NB4 (cell line): ENCODE measurements at places on chromosomes 6 and 20.
A peak's percentile ranks its signal among the peaks of the same experiment; 100 is the strongest.

- DNase-seq: no peak
These were observed 60.6 kb downstream of the TXLNB start for GRCh38 chr6:139231206-139231605.

DNA sequence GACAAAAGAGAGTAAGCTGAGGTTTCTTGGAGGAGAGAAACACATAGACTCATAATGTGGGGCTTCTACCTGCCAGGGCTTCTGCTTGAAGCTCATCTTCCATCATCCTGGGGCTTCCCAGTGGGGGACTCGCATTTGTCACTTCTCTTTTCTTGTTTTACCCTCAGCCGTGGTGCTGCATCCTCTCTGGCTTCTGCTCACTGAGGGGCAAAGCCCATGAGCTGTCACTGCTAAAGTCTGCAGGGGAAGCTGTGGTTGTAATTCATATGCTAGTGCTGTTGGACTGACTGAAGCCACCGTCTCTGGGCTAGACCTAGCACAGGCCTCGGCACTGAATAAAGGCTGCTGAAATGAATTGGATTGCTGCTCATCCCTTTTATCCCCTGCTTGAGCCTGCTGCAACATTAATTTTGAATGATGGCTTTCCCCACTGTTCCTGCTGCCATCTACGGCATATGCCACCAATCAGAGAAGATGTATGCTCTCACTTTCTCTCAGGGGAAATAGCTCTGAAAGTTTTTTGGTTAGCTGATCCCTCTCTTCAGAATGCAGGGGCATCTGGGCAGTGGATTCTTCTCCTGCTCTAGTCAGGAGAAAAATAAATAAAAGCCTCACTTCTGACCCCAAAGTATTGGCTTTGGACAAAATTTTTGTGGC is 568.4 kb upstream of the MAP3K7 start:
- no peak for DNase-seq

DNA sequence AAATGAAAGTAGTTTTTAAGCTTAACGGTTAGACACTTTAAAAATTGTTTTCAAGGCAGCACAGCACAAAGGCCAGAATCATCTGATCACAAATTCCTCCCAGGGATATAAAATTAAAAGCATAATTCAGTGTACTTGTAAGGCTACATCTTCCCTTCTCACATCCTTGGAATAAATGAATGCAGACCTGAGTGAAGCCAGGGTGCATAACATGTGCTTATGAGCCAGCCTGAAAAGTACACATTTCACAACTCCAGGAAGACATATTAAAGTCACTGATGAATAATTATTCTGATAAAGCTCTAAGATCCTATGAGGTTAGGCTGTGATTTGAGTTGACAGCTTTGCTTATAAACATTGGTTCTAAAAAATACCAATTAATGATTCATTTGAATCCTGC is 163.6 kb downstream of the BTBD9 start:
- DNase-seq: no peak

GRCh38 chr6:169141671-169142537 is 111.7 kb downstream of the THBS2 start:
- DNase-seq: peak; percentile 67

DNA sequence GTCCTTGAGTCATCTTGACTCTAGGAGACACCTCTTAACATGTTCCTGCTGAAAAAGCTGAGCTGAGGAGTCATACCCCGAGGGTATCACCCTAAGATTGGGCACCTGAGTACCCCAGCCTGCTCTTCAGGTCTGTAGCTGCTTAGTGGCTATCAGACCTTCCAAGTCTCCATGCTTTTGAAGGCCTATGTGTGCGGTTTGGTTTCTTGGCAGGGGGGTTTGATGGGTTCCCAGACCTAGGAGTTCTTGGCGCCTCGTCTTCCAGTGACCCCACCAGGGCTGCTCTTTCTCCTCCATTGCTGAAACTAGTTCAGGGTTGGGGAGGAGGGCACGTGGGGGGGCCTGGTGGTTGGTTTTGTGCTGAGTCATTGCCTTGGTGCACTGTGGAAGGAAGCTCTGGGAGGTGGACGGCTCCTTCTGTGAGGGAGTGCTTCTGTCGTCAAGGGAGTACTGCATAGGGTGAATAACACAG is 20.1 kb downstream of the IGF2R start:
- peak; percentile 96 for DNase-seq

DNA sequence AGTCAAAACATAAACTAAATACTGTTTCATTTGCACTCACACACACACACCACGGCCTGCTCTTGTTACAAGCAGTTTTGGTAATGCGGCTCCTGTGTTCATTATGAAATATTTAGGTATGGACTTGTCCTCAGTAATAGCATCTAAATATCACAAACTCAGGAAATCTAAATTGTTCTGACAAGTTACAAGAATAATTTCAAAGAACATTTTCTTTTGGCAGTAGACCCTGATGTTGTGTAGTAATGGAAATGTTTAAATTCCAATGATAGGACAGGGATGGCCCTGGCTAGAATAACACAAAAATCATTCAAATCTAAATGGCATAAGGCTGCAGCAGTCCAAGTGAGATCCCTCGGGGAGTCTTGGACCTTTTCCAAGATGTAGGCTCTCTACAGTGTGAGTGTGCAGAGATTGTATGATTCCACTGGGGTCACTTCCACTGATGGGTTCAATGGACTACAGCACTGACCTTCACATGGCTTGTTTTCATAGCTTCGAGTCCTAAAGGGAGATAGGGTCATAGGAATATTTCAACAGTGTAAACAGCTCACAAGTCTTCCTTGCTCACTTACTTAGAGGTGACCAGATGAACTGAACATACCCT is 210.6 kb upstream of the PLCB4 start:
- DNase-seq: no peak

DNA sequence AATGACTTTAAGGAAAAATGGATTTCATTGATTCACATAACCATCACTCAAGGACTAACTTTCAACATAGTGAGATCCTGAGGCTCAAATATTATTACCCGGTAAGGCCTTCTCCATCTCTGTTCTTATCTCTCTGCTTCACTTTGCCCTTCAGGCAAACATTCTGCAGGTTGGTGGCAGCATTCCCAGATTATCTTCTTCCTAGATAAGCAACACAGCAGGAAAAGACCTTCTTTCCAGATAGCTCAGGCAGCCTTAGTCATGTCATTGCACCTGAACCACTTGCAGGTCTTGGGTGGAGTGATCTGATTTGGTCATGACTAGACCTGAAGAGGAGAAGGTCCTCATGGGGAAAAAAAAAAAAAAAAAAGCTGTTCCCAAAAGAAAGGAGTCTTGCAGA is 5.3 kb upstream of the HIVEP2 start:
- no peak for DNase-seq

DNA sequence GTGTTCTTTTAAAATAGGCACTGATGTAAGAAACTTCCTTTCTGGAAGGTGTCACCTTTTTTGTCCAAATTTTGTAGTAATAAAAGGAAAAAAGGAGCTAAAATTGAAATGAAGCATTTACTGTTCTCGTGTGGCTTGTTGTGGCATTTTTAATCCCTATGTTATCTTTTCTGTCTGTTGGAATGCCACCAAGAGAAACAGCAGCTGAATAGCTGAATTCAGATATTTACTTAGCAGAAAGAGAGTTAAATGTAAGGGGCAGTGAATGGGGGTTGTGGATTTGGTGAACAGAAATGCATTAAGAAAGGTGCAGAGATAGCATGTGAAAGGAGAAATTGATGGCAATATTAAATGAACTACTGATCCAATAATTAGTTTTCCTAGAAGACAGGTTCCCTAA is 573.6 kb upstream of the EPHA7 start:
- no peak for DNase-seq

- DNase-seq: no peak
These were observed 632.0 kb downstream of the HTR1B start for GRCh38 chr6:76831299-76831698.
